ENCODE measurements at places on chromosomes 7 and 10.
A peak's percentile ranks its signal among the peaks of the same experiment; 100 is the strongest.

DNA sequence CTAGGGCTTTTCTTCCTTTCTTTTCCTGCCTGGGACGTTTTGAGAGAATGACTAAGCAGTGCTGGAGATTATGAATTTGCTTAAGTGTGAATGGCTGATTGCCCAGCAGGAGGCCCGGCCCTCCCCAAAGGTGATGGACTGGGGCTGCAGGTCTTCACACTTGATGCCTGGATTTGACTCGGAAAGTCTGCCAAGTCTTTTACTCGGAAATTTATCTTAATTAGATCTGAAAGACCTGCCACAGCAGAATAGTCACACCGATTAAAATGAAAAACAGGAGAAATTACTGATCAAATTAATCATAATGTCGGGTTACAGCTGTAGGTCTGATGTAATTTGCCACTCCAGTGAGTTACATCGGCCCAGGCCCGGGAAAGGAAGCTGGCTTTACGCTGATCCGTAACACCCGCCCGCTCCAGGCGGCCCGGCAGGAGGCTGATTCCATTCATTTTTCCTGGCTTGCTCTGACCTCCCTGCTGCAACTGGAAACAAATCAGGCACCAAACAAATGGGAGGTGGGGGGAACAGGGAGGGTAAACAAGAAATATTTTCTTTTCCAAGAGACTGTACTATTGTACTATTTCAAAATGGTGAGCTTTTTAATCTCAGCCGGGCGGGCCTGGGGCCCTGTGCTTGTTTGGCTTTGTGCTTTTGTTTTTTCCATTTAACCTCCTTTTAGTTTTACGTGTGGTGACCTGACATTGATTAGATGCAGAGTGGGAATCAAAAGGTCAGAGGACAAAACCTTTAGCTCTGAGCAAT is 212.4 kb upstream of the YAE1 start:
- DNase-seq, result peak; percentile 15

GRCh38 chr10:132392811-132393694 is 3.9 kb upstream of the PWWP2B start:
- DNase-seq, result no peak

- no peak for DNase-seq
These were observed 34.4 kb upstream of the SLC29A4 start for GRCh38 chr7:5248201-5248885.

- no peak for DNase-seq
These were observed 2.0 kb downstream of the HECW1 start for GRCh38 chr7:43114458-43114780.

- no peak for DNase-seq
These were observed 8.8 kb downstream of the GSTO2 start for GRCh38 chr10:104277785-104278184.

DNA sequence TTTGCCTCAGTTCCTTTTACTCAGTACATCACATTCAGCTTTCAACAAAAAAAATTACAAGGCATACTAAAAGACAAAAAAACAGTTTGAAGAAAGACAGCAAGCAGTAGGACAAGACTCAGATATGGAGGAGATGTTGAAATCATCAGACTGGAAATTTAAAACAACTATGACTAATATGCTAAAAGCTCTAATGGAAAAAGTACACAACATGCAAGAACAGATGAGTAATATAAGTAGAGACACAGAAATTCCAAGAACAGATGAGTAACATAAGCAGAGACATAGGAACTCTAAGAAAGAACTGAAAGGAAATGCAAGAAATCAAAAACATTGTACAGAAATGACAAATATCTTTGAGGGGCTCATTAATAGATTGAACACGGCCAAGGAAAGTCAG is 402.6 kb downstream of the NEBL start:
- DNase-seq, result no peak

GRCh38 chr7:111018960-111019736 is 71.8 kb upstream of the LRRN3 start:
- peak; percentile 2 for DNase-seq

DNA sequence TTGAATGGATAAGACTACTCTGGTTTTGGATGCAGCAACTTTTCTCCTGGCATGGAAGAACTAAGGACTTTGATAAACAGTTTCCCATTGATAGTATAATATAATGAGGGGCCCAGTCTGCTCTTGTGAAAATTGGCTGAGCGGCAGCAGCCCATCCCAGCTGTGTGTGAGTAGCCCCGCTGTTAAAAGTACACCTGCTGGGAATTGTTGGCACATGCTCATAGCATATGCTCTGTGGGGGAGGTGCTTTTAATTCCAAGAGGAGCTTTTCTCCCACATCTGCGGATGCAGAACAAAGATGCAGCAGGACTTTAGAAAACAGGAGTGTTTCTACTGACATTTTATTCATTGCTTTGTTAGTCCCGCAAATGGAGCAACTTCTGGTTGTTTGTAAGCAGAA is 19.0 kb downstream of the SRI start:
- DNase-seq, result peak; percentile 13

- no peak for DNase-seq
These were observed 6.2 kb upstream of the TMEM120A start for GRCh38 chr7:76000566-76000965.

DNA sequence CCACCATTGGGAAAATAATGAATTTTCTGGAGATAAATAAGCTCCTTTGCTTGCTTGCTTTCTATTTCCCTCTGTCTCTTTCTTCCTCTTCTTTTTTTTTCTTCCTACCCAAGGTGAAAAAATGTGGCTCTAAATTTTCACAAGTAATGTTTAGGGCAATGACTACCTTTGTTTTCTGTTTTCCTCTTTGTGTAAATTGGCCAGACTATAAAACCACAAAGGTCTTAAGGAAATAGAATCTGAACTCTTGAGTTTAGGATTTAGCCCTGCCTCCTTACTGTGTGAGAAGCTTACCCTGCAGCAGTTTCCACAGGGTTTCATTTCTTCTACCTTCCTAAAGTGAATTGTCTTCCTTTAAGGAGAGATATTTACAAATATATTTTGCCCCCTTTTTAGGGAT is 330.4 kb downstream of the ARL4A start:
- no peak for DNase-seq

GRCh38 chr7:128231021-128231420 is 10.1 kb upstream of the LEP start:
- DNase-seq, result no peak

DNA sequence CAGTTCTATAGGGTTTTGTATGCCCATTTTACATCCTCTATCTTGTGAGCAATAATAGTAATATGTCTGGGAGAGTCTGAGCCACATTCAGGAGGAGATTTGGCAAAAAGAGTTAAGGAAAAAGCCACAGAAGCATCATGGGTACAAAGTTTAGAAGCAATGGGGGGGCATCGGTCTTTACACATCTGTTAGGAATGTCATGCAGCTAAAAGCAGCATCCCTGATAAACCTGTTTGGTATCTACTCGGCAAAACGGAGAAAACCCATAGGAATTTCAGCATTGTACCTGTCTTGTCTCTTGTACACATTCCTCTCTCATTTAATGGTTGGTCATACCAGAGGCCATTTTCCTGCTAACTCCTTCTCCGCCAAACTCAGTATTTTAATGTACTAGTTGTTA is 12.5 kb upstream of the HERPUD2 start:
- no peak for DNase-seq

DNA sequence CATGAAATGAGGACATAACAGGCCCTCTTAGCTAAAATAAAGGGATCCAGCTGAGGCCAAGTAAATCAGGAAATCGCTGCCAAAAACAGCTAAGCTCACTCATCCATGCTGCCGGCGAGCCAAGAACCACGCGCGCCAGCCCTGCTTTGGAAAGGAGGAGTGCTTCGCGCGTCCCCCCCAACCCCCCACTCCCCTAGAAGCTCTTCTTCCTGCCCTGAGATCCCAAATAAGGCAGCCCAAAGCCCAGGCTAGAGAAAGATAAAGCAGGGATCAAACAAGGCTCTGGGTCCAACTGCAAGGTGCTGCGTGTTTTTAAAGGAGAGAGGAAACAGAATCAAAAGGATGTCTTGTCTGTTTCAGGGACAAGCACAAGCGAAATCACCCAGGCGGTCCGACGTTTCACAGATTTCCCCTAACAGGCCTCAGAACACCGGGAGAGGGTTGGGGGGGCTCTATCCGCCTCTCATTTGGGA is 168.3 kb upstream of the AUTS2 start:
- peak; percentile 76 for DNase-seq

- DNase-seq, result no peak
These were observed 10.8 kb upstream of the SFRP5 start for GRCh38 chr10:97782455-97783228.

- peak; percentile 74 for DNase-seq
These were observed 12.7 kb downstream of the HNRNPF start for GRCh38 chr10:43396061-43396927.

- no peak for DNase-seq
These were observed 472.9 kb upstream of the AKR1E2 start for GRCh38 chr10:4353059-4353655.

DNA sequence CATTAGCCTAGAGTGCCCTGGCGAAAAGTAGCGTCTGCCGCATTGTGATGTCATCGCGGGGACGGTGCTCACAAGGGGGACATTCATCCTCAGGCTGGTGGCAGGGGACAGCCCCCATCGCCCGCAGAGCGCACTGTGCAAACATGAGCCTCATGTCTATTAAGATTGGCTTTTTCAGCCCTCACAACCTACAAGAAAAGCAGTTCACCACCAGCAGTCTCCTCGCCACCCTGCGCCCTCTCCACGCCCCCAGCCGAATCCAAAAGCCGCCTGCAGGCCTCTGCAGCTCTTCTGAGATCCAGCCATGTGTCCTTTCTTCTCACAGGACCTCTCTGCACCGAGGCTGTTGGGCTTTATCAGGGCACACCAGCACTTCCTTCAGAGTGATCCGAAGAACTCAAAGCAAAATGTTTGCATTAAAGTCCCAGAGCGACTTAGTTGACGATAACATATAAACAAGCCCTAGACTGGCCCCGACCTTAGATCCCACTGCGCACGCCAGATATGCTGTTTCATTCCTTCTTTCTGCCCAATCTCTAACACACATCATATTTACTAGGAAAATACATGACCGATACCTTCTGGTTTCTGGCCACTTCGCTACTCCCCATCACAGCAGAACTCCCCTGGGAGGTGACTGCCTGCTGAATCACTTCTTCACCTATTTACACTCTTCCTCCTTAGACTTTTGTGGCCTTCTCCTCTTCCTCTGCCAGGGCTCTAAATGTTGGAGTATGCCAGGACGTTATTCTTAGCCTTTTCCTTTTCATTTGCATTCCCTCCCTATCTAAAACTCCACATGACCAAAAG is 206.0 kb upstream of the SH2B2 start:
- DNase-seq, result peak; percentile 72

DNA sequence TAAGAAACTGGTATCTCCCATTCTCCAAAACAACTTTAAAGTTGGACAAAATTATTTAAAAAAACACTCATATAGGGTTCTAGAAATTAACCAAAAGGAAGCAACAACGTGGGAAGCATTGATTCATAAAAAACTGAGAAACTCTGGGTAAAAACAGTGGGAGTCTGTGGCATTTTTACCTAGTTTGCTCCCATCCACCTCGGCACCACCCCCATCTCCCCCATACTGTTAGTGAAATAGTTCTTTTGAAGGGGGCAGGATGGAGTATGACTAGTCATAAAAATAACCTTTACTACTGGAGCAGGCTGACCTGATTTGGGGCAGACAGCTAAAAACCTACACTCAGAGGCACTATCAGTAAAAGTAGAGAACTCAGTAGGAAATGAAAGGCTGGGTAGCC is 123.2 kb downstream of the AVL9 start:
- no peak for DNase-seq

GRCh38 chr10:132450825-132451505 is 54.0 kb downstream of the PWWP2B start:
- no peak for DNase-seq

- no peak for DNase-seq
These were observed 694.8 kb downstream of the PHTF2 start for GRCh38 chr7:78493401-78493800.

DNA sequence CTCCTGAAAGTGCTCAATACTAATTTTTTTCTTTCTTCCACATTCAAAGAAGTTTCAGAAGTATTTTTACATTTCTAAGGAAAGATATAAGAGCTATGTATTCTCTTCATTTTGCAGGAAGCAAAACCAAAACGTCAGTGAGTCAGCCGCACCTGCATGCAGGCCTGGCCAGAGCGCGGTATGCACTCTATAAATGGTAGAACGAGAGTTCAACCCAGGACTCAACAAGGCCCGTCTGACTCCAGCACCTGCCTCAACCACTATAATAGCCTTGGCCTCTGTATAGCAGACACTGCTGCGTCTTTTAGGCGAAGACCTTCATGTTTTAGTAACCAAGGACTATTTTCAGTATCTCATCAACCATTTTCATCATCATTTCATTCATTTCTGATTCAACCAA is 113.2 kb downstream of the KMT2E start:
- DNase-seq, result no peak

GRCh38 chr10:79386637-79387465 is 39.6 kb downstream of the PPIF start:
- no peak for DNase-seq

- no peak for DNase-seq
These were observed 10.1 kb downstream of the KIF5B start for GRCh38 chr10:32046151-32046550.

DNA sequence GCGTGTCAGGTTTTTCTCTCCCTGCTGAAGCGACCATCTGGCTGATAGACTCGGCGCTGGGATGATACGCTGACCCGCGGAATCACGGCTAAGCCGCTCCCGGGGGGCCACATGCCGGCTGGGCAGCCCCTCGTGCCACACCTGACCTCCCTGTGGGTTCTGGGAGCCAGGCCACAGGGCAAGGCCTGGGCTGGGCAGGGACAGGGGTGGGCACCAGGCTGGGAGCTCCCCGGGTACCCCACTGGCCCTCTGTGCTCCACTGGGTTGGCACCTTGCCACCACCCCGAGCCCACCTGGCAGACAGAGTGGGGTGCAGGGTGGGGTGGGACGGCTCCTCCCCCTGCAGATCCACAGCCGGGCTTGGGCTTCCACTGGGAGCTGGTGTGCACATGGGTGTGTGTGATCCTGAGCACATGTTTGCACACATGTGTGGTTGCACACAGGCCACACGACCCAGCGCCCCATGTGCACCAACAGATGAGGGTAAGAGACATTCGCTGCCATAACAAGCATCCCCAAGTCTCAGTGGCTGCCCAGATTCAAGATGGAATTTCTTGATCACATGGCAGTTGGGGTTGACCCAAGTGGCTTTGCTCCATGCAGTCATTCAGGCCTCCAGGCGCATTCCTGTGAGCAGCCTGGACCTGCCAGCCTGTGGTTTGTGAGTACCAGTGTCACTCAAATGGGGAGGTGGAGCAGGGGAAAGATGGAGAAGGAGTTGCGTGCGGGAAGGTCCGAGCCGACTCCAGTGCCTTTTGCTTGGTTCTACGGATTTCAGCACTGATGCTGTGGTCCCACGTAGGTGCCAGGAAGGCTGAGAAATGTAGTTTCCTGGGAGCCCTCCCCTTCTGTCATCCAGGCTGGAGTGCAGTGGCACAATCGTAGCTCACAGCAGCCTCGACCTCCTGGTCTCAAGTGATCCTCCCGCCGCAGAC is 79.7 kb downstream of the UNCX start:
- DNase-seq, result no peak

Measured in Ammon's horn (tissue), 1 donor.